Kidney epithelial cell (primary cell): ENCODE measurements at places on chromosomes 12 and 14. TPM values are rescaled to one million over a fixed set of nuclear protein-coding genes. Genes with fewer than 3 reads are reported as not detected.

Gene SYNE3
- total RNA-seq, result 2.2 and 3.1 TPM in 2 replicates

Gene KRT79
- total RNA-seq, result not detected in 2 replicates

Gene KRT77
- total RNA-seq, result not detected in 2 replicates

Gene JKAMP
- 56.9 and 66.7 TPM in 2 replicates for total RNA-seq

Gene AHNAK2
- 121 and 140 TPM in 2 replicates for total RNA-seq

DNA sequence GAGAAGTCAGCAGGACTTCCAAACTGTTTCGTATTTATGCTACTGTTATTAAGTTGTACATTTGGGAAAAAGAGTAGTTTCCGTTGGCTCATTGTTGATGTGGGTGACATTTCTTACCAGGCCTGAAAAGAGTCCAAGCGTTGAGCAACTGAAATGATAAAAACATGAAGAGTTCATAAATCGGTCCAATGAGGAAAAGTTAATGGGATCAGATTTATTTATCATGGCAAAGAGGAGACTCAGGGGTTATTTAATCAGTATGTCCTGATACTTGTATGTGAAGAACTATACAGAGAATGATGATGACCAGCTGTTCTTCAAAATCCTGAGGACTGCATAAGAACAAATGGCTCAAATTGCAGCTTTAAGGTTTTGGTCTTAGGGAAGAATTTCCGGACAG lies 7.7 kb downstream of the VRK1 start:
- DNase-seq, result no peak

GRCh38 chr14:24399447-24399822 lies 632 bp downstream of the NYNRIN start:
- DNase-seq, result no peak

DNA sequence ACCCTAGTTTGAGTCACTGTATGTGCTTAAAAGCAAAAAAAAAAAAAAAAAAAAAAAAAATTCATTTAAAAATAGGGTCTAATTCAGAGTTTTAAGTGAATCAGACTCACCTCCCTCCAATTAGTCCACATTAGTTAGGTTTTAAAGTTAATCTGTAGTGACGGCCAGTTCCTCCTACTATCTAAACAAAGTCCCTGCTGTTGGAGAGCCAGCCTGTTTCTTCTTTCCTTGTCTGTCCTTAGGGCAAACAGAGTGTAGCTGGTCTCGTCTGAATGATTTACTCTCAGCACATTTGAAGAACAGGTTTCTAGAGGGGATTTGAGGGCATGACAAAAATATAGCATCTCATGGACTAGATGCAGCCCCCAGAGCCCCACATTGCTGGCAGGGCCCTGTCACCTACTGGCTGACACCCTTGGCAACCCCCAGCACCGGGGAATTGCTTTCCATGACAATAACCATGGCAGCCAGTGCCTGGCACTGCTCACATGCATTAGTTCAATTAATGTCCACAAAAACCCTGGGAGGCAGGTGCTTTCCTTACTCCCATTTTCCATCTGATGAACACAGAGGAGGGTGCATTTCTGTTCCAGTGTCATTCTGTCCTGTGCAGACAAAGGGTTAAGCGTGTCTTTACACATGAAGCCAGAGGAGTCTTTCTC lies 138.3 kb downstream of the PLXNC1 start:
- no peak for DNase-seq

- DNase-seq, result no peak
Measured at GRCh38 chr12:107229827-107230226, 136.5 kb upstream of the CRY1 start.

DNA sequence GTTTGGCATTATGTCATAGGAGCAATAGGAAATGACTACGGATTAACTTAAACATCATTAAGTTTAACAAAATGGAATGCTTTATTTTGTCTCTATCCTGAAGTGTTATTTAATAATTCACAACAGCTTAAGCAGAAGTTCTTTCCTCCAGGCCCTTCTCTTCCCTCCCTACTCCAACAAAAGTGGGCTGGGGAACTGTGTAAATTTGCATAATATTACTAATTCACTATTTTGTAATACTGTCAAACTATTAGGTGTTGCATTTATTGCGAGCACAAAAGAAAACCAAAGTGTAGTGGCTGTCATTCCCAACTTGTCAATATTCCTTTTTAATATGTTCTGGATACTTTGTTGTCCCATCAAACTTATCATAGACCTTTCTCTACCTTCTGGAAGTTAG lies 69.8 kb downstream of the ATG14 start:
- no peak for DNase-seq

DNA sequence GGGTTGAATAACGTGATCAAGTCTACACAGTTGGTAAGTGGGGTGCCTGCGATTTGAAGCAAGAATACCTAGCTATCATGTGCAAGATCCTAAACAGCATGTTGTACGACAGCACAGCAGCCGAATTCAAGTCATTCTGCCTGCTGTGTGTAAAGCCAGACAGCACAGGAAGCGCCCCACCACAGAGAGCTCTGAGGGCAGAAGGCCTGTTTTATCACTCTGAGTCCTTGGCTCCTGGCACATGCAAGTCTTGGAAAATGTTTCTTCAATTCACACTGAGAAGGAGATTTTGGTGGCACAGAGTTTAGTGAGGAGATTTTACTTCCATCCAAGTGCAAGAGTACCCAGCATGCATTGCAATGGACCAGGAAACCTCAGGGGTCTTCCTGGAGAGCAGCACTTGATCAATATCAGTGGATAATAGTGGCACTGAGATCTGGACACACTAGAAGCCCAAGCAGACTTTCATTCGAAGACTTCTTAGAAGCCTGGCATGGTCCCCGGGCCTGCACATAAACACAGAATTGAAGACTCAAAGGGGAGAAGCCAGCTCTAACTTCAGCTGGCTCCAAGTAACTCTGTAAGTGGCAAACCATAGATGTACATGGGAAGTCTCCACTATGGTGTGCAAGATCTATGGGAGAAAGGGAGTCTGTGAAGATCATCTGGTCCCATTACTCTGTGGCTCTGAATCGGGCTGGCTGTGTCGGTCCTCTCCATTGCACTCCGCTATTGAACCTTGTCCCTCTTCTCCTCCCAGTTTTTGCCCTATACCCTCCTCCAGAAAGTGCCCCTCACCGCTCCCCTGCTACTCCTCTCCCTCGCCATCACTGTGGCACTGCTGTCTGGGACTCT lies 1.5 kb upstream of the KRT1 start:
- DNase-seq, result no peak

DNA sequence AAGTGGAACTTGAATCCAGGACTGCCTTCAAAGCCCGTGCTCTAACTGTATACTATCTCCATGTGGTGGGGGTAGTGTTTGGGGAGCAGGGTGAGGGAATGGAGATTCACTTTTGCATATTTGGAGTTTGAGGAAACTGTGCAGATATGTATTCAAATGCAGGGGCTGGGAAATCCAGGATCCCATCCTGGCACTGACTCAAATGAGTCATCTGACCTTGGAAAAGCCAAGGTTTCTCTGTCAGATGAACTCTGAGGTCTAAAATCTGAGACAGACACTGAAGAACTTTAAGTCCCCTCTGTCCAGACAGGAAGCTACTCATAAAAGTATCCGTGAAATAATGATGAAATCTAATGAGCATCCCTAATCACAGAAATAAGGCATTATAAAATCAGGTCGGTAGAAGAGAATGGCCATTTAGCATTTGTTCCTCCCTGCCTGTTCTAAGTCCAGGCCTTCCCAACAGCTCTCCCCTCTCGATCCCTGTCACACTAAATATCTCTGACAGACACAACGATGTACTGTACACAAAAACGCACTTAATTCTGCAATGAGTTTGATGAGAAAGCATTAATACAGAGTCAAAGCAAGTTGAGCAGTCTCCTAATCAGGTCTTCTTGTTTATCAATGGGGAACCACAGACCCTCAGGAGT lies 14.4 kb downstream of the NIN start:
- DNase-seq, result no peak

DNA sequence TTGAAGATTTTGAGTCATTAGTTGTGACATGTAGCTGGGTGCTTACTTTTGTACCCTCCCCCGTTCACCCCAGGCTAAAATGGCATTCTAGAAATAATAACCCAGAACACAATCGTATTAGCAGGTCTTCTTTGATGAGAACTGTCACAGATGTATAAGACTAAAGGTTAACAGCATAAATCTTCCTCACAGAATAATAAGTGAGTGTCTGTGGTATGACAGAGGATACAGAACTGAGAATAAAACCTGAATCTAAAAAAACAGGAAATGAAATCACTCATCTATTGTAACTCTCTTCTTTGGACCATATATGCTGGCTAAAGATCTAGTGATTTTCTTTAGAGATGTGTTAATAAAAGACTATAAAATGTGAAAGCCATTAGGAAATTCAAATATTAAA lies 746.6 kb downstream of the LRFN5 start:
- DNase-seq, result no peak

GRCh38 chr14:77158175-77158881 lies 16.7 kb upstream of the ZDHHC22 start:
- no peak for DNase-seq

GRCh38 chr12:34402899-34403705 lies 380.8 kb downstream of the ALG10 start:
- DNase-seq, result no peak

- DNase-seq, result no peak
Measured at GRCh38 chr14:96508900-96509299, 6.7 kb downstream of the PAPOLA start.

GRCh38 chr12:10113075-10113474 lies 14.3 kb upstream of the CLEC1A start:
- DNase-seq, result no peak

GRCh38 chr14:94893411-94894160 lies 123.7 kb upstream of the GSC start:
- no peak for DNase-seq
